ENCODE measurements at places on chromosomes 12 and 14.
A peak's percentile ranks its signal among the peaks of the same experiment; 100 is the strongest.

DNA sequence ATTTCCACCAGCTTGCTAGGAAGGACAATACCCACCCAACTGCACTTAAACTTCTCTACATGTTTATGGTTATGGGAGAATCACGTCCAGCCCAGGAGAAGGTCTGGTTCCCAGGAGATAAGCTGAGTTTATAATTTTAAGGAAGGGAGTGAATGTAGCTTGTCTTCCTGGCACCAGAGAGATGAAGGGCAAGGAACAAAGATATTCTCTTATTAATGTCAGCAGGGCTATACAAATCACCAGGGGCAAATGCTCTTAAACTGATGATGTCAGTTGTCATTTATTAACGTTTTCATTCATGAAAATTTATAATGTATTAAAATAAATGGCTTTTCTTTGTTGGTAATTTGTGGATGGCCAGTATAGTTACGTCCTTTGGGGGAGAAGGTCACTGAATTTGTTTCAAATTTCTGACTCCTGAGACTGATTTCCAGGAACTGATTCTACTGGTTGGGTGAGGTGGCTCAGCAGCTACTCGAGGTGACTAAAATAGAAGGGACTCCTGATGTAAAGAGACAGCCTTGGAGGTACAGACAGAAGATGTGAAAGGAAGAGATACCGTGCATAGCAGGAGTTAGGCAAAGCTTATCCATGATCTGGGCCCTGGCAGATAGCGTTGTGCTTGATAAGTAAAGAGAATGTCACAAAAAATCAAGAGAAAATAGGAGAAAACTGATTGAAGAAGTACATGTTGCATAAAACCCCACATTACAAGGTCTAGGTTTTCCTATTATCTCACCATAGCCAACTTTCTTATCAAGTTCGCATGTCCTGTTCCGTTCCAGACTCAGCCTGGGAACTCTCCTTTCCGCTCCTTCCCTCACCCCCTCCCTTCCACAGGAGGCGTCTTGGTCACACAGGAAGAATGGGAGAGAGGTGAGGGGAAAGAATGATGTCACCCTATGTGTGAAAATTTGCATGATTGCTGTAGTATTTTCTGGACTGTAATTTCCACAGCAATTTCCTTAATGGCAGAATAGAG, 367.1 kb upstream of the FAR2 start:
- no peak for DNase-seq

- no peak for DNase-seq
Measured at GRCh38 chr12:72286526-72286925, 14.4 kb downstream of the TRHDE start.

DNA sequence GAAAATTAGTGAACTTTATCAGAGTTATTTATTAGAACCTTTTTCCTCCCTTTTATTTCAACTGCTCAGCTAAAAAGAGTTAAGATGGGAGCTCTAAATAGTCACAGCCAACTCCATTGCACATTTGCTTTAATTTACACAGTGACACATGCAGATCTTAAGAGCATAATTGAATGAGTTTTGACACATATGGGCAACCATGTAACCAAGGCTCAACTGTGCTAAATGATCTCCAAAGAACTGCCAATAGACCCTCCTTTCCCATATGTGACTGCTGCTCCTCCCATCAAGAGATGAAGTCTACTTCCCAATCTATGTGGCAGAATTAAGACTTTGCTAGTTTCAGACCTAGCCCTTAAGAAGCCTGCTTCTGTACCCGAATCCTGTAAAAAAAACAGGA, 960.0 kb downstream of the BCL11B start:
- DNase-seq, result no peak

GRCh38 chr12:121934309-121934664, 15.9 kb downstream of the CFAP251 start:
- no peak for DNase-seq

- DNase-seq, result no peak
Measured at GRCh38 chr12:57011438-57012424, 4.6 kb downstream of the TAC3 start.

GRCh38 chr12:57771236-57771872, 551 bp downstream of the METTL1 start:
- DNase-seq, result peak; percentile 88

DNA sequence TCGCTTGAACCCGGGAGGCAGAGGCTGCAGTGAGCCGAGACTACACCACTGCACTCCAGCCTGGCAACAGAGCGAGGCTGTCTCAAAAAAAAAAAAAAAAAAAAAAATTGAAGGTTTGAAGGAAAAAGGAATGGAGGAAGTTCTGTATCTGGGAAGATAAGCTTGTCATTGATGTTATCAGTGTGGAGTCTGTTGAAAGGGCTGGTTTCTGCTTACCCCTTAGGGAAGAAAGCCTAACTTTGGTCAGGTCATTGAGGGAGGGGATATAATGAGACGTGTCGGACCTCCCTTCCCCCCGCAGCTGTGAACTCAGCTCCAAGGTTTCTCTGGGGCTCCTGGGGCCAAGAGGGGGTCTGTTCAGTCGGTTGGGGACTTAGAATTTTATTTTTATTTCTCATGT, 16.4 kb downstream of the DAO start:
- DNase-seq, result no peak

DNA sequence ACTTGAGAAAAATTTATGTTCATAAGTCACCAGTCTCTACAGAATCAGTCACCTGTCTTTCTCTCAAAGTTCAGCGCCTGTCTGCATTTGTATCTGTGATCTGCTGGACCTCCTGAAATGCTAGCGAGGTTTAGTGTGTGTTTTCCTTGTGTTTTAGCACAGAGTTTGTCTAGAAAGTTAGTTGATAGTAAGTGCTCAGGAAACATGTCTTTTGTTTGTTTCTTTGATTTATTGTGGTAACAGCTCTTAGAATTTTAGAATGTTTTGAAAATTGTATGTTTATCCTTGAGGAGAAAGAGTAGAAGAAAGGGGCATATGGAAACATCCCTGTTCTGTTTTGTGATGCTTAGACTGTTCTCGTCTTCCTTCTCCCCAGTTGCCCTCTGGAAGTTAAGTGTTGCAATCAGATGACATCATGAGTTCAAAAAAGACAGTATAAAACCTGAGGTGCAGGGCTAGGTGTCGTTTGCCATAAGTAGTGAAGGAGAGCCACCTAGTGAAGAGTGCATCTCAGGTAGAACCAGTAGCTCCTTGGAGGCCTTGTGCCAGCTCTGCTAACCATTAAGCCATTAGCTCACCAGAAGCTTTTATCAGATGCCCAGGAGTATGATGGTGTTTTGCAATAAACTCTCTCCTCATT, 44.8 kb downstream of the FBXW8 start:
- peak; percentile 86 for DNase-seq

DNA sequence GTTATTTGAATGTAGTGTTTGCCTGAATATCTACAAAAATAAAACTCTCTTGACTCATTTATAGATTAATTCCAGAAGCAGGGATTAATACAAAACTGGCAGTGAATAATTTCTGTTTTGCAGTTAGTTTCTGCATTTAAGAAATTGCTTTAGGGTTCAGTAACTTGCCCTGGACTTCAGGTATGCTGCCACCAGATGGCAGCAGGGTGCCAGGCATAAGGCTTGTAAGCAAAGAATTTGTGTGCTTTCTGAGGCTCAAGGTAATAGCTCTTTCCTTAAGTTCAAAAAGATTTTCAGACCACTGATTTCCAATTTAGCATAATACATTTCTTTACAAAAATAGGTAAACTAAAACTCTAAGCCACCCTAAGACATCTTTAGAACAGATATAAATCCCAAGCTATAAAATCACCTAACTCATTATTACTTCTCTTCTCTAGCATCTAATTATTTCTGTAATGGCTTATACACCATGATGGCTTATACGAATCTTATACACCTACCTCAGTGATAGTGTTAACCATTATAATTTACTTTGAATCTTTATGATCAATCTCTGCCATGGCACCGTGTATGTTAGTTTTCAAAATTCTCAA, 398.3 kb downstream of the APAF1 start:
- peak; percentile 83 for DNase-seq

GRCh38 chr14:77372304-77372841, 4.5 kb downstream of the TMED8 start:
- DNase-seq, result no peak

DNA sequence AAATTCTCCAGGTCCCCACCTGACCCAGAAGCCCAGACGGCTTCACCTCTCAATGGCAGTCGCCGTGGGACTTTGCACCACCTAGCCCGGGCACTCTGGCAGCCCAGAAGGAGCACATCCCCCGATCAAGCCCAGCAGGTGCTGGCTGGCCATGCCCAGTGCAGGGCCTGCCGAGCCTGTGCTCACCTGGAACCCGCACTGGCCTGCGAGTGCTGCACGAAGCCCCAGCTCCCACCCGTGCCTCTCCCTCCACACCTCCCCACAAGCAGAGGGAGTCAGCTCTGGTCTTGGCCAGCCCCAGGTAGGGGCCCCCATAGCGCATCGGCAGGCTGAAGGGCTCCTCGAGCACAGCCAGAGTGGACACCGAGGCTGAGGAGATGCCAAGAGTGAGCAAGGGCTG, 144.5 kb downstream of the NUBPL start:
- no peak for DNase-seq

DNA sequence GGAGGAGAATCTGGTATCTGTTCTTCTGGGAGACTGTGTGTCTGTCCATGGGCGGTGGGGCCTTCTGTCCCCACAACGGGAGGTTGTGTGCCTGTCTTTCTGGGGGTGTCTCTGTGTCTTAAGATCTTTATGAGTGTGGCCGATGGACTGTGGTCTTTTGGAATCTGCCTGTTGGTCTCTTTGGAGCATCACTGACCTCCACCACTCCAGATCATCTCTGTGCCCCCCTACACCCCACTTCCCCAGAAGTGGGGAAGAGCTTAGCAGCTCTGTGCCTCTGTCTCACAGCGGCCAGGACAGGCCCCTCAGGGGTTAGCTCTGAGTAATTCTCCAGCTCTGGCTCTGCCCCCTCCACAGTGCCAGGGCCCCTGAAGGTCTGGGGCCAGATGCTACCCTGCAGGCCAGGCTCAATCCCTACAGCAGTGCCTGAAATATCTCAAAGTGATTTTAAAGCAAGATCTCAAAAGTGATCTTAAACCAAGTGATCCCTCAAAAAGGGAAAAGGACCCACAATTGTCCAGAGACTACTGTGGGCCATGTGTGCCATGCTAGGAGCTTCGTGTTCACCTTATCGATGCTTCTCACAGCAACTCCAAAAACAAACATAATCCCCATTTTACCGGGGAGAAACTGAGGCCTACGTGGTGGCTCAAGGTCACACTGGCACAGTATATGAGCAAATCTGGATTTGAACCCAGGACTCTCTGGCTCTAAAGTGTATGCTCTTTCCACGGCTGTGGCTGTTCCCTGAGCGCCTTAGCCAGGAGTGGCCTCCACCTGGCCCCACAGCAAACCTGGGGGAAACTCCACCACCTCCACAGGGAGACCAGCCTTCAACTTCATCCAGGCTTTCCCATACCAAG, 26.0 kb upstream of the KRT78 start:
- DNase-seq, result no peak

- no peak for DNase-seq
Measured at GRCh38 chr12:66776974-66777373, 98.1 kb upstream of the GRIP1 start.

GRCh38 chr14:25394356-25394755, 344.4 kb upstream of the STXBP6 start:
- DNase-seq, result no peak

DNA sequence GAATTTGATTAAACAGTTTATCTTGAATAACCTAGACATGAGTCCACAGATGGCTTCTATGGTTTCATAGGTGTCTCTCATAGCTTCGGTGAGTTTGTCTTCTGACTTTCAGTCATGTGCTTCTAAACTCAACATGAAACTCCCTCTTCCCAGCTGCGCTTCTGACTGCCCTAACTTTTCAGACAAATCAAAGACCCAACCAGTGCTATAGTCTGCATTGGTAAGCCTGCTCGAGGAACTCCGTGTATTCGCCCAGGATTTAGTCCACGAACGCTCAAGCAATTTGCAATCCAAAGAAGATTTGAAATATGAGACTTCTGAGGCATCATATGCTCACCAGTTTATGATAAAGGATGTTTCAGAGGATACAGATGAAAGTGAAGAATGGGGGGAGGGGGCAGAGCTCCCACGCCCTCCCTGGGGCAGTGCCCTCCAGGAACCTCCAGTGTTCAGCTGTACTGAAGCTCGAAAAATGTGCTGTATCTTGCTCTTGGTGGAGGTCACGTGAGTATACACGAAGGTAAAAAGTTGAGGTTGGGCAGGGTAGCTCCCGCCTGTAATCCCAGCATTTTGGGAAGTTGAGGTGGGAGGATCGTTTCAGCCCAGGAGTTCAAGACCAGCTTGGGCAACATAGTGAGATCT, 5.2 kb upstream of the RILPL2 start:
- no peak for DNase-seq

- DNase-seq, result no peak
Measured at GRCh38 chr12:116068853-116069252, 208.6 kb downstream of the MED13L start.

- no peak for DNase-seq
Measured at GRCh38 chr12:87795555-87795954, 233.6 kb downstream of the C12orf50 start.
